Hematopoietic multipotent progenitor cell treated with erythropoietin and hydrocortisone succinate and interleukin-3 and kit ligand, for 15 days (in vitro differentiated cells): ENCODE measurements at places on chromosomes 1 and 21.

- no peak for DNase-seq
These were observed 40.3 kb upstream of the TRIM45 start for GRCh38 chr1:117161887-117162286.

DNA sequence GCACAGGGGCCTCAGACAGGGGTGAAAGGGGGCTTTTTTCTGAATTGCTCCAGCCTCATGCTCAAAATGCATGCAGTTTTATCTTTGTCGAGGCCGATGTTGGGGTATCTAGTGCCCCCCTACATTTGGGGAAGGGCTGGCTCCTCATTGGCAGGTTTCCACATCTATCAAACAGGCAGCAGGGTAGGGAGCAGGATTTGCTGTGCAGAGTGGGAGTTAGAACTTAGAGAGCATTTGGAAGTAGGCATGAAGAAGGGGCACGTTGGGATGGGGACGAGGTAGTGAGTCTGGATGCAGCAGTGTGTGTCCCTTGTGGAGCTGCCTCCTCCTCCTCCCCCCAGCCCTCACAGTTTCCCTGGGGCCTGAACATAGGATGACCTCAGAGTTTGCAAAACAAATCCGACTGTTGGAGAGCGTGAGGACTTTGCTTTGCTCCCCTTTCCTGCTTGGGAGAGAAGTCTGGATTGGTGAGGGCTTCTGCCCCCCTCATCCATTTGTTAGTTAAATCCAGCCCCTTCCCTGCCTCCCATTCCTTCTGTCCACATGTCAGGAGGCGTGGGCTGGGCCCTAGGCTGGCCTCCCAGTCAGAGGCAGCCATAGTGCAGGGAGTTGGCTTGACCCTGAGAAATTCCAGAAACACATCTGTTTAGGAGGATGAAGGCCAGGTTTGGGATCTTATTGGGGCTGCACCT is 36.9 kb upstream of the GPR37L1 start:
- DNase-seq, result no peak

DNA sequence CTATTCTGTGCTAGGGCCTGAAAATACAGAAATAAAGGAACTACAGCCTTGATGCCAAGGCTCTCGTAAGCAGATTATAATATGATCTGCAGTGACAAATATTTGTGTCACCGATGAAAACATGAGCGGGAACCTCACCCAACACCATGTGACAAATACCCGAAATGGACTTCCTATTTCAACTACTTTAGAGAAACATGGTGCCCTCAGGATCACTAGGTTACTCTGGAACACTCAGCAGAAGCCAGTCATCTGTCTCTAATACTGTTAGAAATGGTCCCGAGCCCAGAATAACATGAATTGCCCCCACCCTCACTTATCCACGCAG is 463 bp upstream of the VAMP3 start:
- DNase-seq, result peak; percentile 34

- DNase-seq, result no peak
These were observed 98.6 kb downstream of the ZNF281 start for GRCh38 chr1:200311256-200311655.

GRCh38 chr21:28436286-28436932 is 556.3 kb downstream of the LTN1 start:
- no peak for DNase-seq

DNA sequence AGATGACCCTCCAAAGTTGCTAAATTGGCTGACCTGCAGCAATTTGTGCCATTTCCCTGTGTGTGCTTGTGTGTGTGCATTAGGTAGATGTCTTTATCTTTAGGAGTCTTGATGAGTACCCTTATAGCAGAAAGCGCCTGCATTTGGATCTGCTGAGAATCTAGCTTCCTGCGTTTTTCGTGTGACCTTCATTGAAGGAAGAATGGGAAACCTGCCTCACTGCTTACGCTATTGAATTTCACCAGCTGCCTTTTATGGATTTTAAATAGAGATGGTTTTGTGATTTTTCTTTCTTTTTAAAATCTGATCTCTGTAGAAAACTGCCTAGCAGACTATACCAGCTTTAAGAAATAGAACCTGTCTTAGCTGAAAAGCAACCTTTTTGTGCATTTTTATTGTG is 124.5 kb downstream of the CACHD1 start:
- DNase-seq, result no peak

GRCh38 chr1:162916407-162916806 is 55.4 kb upstream of the CCDC190 start:
- no peak for DNase-seq

DNA sequence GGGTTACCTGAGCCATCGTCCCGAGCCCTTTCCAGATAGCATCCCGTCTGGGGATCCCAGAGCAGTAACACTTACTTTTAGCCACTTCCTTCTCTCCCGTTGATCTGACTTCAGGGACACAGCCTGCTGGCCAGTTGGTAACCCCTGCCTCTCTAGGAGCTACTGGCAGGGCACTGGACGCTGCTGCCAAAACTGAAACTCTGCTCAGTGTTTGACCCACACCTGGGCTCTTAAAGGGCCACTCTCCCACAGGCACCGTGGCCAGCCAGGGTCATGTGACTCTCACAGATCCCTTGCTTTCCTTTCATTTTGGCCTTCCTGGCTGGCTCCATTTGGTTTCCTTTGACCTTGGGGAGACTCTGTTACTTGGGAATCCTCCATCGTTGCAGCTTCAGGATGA is at the start of gene PIGR:
PIGR (minus strand) TSS at position 206 of the 400 bp plus-strand sequence. CDS start 5,935 bp downstream, outside the sequence.
- no peak for DNase-seq

DNA sequence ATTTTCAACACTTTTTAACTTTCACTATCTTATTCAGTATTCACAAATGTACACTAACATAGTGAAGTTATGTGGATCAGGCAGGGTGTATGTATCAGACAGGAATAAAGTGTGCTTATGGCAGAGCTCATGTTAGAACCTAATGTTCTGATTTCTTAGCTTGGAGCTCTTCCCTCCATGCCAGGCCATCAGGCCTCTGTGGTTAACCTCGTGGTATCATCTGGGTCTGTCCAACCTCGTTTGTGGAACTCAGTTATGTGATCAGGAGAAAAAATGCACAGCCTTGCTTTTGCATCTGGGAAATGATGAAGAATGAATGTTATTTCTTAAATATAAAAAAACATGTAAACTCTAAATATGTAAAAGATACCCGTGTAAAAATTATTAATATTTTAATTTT is 86.9 kb downstream of the MPZL1 start:
- DNase-seq, result no peak

DNA sequence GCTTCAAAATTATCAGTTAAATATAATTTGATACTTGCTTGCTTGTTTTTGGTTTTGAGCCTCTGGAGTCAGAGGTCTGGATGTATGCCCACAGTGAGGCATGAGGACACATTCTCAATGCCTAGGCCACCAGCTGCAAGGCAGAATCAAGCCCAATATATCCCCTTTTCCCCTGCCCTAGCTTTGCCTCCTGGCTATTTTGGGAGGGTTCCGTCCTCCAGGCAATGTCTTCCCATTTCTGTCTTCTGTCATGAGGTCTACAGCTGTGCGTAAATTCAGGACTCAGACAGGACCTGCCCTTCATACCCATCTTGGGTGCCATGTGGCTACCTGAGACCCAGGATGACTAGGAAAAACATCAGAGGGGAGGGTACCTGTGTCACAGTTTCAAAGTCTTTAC is 19.2 kb downstream of the NRDC start:
- no peak for DNase-seq

DNA sequence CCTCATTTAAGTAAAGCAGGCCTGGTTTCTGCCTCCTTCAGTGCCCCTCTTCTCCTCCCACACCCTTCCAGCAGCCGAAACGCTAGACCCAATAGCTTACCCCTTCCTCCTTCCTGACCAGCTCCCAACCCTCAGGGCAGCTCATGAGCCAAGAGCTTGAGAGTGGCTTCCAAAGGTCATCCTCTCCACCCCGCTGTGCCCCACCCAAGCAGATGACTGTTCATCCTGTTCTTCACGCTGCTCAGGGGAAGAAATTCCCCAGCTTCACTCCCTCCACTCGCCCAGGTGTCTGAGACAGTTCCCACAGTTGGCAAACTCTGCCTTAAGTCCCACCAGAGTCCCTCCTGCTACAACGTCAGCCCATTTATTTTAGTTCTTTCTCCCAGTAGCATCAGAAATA is 23.4 kb downstream of the ARHGEF19 start:
- no peak for DNase-seq

- no peak for DNase-seq
These were observed 9.8 kb upstream of the OLFML2B start for GRCh38 chr1:162033428-162033827.

DNA sequence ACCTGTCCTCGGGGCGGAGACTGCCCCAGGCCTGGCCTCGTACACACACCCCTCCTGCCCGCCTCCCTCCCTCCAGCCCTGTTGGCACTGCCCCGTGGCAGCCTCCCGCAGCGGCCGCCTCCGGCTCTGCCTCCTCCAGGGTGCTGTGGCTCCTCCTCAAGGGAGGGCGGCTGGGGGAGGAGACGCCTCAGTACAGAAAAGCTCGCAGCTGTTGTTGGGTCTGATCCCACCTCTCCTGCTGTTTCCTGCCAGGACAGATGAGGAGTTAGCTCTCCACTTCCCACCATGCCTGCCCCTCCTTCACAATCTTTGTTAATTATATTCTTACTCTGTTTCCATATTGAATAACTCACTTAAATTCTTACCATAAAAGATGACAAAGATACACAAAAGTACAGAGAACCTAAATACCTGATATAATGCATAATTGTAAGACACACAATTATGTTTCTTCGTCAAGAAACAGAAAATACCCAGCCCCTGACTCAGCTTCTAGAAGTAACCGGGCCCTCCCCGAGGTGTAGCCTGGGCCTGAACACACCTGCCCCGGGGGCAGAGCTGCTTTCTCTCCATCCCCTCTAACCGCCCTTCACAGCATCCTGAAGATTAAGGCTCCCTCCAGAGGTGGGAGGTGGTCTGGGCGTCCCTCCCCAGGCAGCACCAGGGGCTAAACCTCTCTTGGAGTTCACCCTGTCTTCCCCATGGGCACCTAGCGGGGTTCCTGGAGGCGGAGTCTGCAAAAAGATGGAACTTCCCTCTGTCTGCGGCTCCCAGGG is 30.6 kb upstream of the COL6A1 start:
- no peak for DNase-seq

GRCh38 chr1:18486195-18486594 is 5.5 kb downstream of the KLHDC7A start:
- DNase-seq, result no peak

GRCh38 chr21:27837936-27838335 is 871.0 kb upstream of the ADAMTS5 start:
- no peak for DNase-seq

DNA sequence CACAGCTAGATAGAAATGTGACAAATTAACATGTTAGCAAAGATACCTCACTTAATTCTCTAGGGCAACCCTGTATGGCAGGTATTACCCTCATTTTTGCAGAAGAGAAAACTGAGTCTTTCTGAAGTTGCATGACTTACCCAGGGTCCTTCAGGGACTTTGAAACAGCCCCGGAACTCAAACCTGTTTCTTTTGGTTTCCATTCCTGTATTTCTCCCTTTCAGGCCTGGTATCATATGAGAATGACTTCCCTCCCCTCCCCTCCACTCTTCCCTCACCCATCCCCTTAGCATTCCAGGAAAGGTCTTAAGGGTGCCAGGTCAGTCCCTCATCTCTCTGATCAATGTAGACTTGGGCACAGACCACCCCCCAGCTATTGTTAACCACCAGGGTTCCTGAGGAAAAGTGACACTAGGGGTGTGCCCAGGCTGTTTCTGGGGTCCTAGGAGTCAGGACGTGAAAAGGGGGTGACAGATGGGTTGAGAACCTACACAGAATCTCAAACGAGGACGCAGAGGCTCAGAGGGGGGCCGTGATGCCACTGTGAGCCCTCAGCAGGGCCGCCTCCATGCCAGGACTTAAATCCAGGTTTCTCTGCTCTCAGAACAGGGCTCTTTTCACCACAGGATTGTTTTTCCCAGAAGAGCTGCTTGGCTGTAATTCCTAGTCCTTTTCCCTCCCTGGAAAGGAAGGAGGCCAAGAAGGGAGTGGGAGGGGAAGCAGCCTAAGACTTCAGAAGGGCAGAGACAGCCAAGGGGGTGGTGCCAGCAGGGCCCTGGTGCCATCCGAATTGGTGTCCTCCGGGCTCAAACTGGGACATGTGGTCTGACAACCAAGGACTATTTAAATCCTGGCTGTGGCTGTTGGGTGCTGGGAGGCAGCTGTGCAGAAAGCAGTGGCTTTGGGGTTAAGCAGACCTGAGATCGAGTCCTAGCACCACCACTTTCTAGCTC is 2.1 kb upstream of the WASF2 start:
- DNase-seq, result no peak

DNA sequence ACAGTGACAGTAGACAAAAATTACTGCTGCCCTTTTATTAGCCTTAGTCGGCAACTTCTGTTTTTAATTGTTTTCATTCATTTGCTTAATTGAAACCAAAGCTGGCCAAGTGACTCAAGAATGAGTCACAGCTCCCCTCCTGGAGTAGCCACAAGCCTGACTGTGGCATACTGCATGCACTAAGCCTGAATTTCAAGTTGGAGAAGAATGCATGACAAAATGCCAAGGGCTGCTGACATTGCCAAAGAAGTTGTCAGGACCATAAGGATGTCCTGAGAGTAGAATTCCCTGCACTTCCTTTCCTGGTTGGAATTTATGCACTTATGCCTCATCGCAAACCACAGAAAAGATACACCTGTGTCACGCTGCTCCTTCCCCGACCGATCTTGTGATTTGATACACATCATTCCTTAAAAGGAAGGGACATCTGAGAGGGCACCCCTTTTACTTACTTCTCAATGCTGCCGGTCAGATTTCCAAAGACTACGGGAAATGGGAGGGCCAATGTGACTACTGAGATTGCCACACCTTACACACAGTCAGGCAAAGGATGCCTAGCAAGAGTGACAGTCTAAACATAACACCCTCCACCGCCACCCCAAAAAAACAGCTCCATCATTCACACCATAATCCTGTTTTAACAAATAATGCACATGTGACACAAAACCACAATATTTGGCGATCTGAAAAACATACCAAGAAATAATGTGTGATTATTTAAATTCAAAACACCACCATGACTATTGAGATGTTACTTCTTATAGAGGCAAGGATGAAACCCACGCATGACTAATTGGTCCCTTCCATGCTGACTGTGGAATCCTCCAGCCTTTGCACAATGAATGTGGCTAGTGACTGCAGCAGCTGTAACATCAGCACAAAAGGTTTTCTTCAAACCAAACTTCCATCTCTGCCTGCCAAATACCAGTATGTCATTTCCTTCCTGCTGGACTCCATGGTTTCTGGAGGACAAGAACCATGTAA is 28.2 kb downstream of the VAV3 start:
- no peak for DNase-seq

GRCh38 chr1:27393641-27394281 is 1.3 kb downstream of the GPR3 start:
- DNase-seq, result no peak

DNA sequence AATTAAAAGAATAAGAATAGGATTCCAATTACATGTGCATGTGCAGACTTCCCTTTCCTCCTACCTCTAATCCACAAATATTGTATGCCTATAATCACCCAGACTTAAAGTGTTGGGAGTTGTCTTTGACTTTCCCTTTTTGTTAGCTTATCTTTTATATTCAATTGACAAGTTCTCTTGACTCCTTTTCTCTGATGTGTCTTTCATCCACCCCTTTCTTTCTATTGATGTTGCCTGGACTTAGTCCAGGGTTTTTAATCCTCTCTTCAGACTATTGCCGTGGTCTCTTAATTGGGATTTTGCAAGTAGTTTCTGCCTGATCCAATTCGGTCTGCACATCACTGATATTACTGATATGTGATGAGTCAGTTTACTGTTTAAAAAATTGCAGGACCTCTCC is 170.9 kb downstream of the LHX8 start:
- no peak for DNase-seq

- no peak for DNase-seq
These were observed 45.9 kb downstream of the MATN1 start for GRCh38 chr1:30677471-30677870.

GRCh38 chr1:86146566-86146965 is 10.0 kb downstream of the COL24A1 start:
- DNase-seq, result no peak
